ENCODE measurements at places on chromosomes 11 and 22. TPM values are rescaled to one million over a fixed set of nuclear protein-coding genes. Genes with fewer than 3 reads are reported as not detected.

DNA sequence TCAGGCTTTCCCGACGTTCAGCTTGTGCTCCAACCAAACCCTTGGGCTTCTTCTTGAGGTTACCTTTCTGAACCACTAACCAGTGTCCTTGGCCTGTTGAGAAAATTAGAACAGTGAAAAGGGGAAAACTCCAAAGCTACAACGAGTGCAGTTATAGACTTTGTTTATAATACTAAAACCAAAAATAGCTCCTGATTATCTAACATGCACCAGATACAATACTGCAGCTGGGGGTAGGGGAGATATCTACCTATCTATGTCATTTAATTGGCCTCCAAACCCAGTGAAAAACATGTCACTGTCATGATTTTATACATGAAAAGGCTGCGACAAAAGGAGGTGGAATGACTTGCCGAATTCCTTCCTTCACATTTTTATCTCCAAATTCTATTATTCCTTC lies 11.9 kb downstream of the XRRA1 start:
- no peak for DNase-seq

DNA sequence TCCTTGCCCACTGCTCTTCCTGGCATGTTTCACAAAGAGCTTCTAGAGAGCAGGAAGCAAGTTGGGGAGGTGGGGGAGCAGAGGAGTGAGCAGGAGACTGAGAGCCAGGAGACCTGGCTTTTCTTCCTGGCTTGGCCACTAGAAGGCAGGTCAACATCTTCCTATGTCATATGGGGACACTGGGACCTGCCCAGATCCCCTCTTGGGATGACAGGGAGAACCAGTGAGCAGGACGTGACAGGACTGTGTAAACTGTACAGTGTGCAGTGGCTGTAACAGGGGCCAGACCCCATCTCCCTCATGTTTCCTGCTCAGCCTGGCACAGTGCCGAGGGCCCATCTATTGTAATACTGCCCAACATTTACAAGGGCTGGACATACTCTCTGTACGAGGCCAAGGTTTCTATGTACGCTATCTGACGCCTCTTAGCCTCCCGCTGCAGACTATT lies 29.4 kb downstream of the GDPD5 start:
- DNase-seq: peak; percentile 25

DNA sequence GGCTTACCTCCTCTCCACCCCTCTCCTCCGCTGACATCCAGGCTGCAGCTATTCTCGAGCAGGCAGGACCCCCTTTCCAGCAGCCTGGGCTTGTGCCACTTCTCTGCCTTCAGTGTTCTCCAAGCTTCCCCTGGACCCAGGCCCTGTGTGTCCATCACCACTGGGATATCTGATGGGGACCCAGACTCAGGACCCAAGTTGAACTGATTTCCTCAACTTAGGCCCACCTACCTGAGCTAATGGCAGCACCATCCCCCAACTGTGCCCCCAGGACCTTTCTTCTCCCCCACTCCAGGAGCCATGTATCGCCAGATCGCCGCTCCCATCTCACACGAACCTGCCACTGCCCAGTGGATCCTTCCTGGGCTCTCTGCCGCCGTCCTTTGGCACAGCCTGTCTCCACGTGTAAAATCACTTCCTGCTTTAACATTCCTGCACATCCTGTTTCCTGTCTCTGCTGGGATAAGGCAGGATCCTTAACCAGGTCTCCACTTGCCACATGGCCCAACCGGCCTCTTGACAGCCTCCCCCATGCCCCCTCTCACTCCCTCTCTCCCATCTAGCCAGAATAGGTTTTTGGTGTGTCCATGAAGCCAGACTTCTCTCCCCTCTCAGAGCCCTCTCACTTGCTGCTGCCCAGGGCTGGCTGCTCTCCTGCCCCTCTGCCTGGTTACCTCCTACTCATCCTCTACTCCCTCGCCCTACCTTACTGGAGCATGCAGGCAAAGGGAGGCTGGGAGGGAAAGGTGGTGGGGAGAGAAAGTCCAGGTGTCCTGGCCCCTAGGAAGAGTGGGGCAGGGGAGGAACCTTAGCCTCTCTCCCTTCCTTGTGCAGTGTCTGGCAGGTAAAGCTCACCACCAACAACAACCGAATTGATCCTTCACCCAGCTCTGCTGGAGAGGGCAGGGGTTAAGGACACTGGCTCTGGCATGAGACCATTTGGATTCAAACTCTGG lies 9.4 kb downstream of the SPATA19 start:
- no peak for DNase-seq

DNA sequence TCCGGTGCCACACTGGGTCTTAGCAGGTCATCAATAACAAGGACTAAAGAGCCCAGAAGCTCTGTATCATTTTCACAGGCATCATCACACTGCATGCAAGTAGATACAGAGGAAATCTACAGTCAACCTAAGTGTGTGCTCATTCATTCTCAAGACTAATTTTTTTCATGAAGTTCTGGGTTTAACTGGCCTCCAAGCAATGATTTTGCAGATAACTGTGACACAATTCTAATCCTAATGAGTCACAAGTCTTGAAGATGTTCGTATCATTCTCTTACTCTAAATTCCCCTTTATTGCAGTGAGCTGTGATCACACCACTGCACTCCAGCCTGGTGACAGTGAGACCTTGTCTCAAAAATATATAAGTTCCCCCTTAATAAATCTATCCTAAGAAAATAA lies 2.5 kb downstream of the OR52W1 start:
- no peak for DNase-seq

DNA sequence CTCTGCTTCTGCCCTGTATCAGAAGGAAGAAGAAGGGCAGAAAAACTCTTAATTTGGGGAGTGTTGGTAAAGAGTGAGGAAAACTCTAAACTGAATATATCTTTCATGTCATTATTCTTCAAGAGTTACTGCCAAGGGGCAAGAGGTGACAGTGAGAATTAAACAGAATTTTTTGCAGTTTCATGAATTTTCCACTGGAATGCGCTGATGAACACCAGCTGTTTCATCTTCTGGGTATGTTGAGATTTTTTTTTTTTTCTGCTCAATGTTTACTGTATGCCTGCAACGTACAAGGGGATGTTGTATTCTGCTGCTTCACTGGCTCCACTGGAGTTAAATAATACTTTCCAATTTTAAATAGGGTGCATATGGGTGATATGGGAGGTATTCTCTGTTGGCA lies 117.8 kb downstream of the FAM76B start:
- DNase-seq: peak; percentile 84

DNA sequence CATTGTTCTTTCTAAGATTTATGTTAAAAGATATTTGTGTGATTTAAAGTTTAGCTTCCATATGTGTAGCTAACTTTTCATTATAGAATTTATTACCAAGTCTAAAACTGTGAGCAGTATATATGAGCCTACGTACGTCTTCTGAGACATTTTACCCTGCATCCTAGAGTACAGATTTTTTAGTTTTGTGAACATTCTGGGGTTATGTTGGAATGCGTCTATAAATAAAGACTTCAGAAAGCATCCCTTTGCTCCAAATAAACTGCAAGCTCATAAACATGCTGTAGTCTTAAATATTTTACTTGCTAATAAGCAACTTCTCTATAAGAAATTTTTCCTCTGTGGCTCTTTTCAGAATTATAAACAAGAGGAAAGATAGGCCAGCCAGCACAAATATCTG lies 236.5 kb downstream of the DDX10 start:
- no peak for DNase-seq

- DNase-seq: no peak
Measured at GRCh38 chr22:36331306-36331911, 56.4 kb downstream of the MYH9 start.

DNA sequence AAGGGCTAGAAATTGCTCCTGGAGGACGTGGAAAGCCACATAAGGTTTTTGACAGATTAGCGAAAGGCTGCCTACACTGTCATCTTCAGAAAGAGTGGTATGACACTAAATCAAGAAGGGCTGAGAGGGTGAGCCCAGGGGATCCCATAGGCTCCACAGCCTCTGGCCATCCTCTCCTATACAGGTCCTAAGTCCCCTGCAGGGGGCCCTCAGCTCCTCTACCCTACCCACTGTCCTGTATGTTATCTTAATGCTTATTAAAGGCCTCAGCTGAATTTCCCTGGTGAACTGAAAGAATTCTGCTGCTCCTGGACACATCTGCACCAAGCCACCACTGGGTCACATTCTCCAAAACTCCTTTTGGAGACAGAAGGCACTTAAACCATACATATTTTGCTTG lies 7.9 kb downstream of the KLHL22 start:
- DNase-seq: no peak

DNA sequence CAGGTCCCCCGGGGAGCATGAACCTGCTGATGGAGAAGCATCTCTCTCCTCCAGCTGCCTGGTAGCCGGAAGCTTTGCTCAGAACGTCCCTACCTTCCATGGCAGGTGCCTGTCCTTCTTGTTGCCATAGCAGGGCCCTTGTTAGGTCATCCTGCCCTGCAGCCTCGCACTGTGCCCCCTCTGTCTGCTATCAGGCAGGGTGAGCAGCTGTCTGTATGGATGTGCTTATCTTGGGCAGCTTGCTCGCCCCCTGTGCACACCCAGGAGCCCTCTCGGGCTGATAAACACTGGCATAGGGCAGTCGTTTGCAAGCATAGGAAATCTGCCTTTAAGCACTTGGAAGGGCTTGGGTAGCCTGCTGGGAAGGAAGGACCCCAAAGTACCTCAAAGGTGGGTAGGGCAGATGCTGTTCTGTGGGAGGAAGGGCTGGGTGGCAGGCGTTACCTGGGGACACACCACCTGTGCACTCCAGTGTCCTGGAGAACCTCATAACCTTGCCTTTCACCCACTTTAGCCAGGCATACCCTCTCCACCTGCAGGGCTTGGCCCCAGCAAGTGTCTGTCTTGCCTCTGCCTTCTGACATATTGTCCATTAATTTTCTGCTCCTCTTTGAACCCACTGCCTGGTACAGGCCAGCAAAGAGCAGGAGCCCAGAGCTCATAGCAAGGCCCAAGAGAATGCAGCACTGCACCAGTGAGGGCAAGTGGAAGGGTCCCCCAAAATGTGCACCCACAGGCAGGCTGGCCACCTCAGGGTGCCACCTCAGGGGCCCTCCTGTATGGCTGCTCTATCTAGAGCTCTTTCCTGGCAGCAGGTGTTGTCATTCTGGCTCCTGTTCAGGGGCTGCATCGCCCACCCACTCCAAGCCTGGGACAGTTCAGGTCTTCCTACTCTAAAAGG lies 8.0 kb upstream of the COMT start:
- DNase-seq: no peak

GRCh38 chr11:11899401-11899800 lies 57.6 kb downstream of the USP47 start:
- no peak for DNase-seq

DNA sequence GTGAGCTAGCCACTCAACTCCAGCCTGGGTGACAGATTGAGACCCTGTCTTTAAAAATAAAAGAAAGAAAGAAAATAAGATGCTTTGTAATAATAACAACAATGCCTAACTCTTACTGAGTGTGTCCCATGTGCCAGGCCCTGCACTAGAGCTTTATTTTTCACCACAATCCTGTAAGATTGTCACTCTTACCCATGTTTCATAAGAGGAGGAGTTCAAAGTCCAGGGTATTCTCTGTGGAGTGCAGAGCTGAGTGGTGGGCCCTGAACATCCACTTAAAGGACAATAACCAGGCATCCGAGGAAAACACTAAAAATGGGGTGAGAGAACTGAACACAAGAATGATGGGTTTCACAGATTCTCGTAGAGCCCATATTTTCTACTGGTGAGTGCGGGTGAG lies 925 bp upstream of the C11orf52 start:
- no peak for DNase-seq

- no peak for DNase-seq
Measured at GRCh38 chr11:128613300-128613995, 26.1 kb upstream of the ETS1 start.

The NXPE2 gene
- polyA plus RNA-seq: 0.22 TPM

The UBQLN3 gene
- not detected for polyA plus RNA-seq

The TRIM51 gene
- polyA plus RNA-seq: not detected

The NECTIN1 gene
- polyA plus RNA-seq: 13.5 TPM

The CEP126 gene
- 15.2 TPM for polyA plus RNA-seq

The OTOG gene
- polyA plus RNA-seq: 0.14 TPM

The MFRP gene
- polyA plus RNA-seq: not detected

The POU2F3 gene
- 1.6 TPM for polyA plus RNA-seq
